ENCODE measurements at places on chromosomes 7 and 10. TPM values are rescaled to one million over a fixed set of nuclear protein-coding genes. Genes with fewer than 3 reads are reported as not detected.

The RAPGEF5 gene
- total RNA-seq: 29.8 TPM

The PKD1L1 gene
- total RNA-seq: 1.8 TPM

The PTF1A gene
- total RNA-seq: not detected

The OR2A42 gene
- not detected for total RNA-seq

The ZSWIM8 gene
- total RNA-seq: 61.6 TPM

The ATOH7 gene
- not detected for total RNA-seq

The AOC1 gene
- total RNA-seq: 0.21 TPM

The ADIRF gene
- total RNA-seq: 269 TPM

The CDC14C gene
- total RNA-seq: not detected

The RNF148 gene
- 0.63 TPM for total RNA-seq

The SPDYE6 gene
- not detected for total RNA-seq

The ACSL5 gene
- total RNA-seq: 10.5 TPM

The UCMA gene
- not detected for total RNA-seq

The ZNF248 gene
- 12.9 TPM for total RNA-seq

The OR6B1 gene
- total RNA-seq: not detected

The SPAM1 gene
- total RNA-seq: not detected

The AKR1B1 gene
- 294 TPM for total RNA-seq

The TMEM106B gene
- 48.2 TPM for total RNA-seq

Measured in left cardiac atrium (tissue), 4 donors.